ENCODE measurements at places on chromosomes 1 and 21.

- DNase-seq, result no peak
These were observed 39.9 kb downstream of the AKNAD1 start for GRCh38 chr1:108817016-108817415.

GRCh38 chr1:45322486-45323040 lies 4.1 kb upstream of the HPDL start:
- DNase-seq, result no peak

- DNase-seq, result no peak
These were observed 48.2 kb downstream of the ARHGEF10L start for GRCh38 chr1:17587693-17588047.

GRCh38 chr1:226719596-226720387 lies 19.3 kb downstream of the ITPKB start:
- DNase-seq, result no peak

DNA sequence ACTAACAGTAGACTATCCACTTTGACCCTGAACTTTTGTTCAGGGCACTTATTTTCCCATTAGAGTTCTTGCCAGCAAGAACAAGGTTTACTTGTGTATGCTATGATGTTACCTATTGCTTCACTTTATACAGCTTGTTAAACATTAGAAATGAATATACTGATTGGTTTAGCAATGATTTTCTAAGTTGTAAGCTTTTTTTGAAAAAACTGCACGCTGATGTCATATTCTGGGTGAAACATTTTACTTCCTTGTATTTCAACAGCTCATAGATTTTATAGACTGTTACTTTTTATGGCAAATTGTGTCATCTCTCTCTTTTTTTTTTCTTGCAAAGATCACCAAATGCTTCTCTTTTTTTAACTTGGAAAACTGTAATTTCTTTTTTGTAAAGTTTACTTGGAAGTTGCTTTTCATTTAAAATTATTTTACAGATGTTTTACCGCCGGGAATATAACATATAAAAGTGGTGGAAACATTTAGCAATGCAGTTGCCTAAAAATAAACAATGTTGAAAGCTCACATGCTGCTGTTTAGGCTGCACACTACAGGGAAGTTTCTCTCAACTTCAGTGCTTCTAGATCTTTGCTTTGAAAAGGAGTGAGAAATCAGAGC lies 215.3 kb upstream of the NFIA start:
- DNase-seq, result no peak

DNA sequence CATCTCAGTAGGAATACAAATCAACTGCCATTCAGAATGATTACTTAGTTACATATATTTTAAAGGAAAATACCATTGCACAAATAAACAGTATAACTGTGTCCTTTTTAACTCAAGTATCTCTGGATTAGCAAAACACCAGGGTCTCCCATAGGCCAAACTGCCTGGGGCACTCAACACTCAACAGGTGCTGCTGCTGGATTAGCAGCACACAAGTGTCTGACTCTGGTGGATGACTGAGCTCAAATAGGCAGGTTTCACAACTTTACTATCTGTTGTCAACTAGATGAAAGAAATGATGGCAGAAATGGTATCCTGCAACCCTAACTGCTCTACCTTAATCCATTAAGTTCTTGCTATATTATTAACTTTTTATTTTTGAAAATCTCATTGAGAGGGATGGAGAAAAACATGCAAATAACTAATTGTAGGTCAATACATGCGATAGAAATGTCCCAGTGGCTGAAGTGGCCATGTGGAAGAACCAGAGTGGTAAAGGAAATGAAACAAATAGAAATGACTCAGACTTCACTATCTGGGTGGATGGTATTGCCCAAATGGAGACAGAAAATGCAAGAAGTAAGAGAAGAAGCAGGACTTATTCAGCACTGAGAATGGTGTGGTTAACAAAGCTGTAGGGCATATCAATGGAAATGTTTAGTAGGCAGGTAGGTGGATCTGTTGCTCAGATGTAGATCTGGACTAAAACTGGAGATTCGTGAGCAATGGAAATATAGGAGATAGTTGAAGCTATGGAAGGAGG lies 90.8 kb upstream of the CCDC190 start:
- DNase-seq, result no peak

DNA sequence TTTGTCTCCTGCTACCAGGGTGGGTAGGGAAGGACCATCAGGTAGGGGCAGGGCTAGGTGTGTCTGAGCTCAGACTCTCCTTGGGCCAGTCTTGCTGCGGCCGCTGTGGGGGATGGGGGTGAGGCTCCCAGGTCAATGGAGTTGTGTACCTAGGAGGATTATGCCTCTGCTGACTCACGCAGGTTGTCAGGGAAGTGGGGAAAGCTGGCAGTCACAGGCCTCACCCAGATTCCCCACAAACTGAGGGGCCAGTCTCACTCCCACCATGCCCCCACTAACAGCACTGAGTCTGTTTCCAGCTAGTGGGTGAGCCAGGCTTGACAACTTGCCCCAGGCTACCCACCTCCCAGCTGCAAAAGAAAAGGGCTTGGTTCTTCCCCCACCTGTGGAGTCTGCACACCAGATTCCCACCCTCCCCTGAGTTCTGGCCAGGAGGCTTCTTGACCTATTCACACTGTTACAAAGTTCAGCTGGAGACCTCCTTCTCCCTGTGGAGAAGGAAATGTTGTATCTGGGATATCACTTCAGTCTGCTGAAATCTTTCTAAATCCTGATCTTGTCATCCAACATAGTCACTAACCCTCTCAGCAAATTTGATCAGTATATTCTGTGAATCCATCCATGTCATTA lies 69.2 kb upstream of the GJA8 start:
- no peak for DNase-seq

GRCh38 chr1:81827942-81828341 lies 27.2 kb downstream of the ADGRL2 start:
- no peak for DNase-seq

DNA sequence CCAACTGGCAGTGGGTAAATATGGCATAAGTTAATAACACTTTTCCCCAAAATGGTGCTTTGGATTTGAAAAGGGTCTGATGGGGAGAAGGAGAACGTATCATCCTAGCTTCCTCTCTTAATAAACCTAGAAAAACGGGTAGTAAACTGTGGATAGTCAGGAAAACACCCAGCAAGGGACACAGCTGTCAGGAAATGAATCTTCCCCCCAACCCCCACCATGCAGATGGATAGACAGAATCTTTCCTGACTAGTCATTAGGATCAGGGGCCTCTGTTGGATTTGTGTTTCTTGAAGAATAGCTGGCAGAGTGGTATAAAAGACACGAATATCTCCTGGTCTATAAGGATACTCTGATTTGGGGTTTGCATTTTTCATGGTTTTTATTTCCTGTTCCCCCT lies 22.5 kb upstream of the LAX1 start:
- DNase-seq, result no peak

GRCh38 chr1:1918901-1919303 lies at the start of gene TMEM52:
TMEM52 (minus strand) TSS chr1:1919279; CDS start chr1:1919265, 14 bp downstream.
- DNase-seq, result no peak

DNA sequence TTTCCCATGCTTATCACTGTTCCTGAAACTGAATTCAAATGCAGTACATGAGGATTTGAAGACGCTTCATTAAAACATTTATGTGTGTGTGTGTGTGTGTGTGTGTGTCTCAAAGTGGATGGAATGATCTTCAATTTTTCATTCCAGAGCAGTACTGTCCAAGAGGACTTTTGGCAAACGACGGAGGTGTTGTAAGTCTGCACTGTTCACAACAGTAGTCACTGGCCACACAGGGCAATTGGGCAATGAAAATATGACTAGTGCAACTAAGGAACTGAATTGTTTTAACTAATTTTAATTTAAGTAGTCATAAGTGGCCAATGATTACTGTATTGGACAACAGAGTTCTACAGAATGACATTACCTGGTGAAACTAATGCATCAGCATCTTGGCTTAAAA lies 5.0 kb downstream of the TAF5L start:
- no peak for DNase-seq

GRCh38 chr1:193558491-193559028 lies 372.1 kb upstream of the B3GALT2 start:
- DNase-seq, result peak; percentile 34

- no peak for DNase-seq
These were observed 11.0 kb downstream of the OR2M5 start for GRCh38 chr1:248155927-248156326.

- no peak for DNase-seq
These were observed 126.9 kb upstream of the C1orf174 start for GRCh38 chr1:4027008-4027407.

DNA sequence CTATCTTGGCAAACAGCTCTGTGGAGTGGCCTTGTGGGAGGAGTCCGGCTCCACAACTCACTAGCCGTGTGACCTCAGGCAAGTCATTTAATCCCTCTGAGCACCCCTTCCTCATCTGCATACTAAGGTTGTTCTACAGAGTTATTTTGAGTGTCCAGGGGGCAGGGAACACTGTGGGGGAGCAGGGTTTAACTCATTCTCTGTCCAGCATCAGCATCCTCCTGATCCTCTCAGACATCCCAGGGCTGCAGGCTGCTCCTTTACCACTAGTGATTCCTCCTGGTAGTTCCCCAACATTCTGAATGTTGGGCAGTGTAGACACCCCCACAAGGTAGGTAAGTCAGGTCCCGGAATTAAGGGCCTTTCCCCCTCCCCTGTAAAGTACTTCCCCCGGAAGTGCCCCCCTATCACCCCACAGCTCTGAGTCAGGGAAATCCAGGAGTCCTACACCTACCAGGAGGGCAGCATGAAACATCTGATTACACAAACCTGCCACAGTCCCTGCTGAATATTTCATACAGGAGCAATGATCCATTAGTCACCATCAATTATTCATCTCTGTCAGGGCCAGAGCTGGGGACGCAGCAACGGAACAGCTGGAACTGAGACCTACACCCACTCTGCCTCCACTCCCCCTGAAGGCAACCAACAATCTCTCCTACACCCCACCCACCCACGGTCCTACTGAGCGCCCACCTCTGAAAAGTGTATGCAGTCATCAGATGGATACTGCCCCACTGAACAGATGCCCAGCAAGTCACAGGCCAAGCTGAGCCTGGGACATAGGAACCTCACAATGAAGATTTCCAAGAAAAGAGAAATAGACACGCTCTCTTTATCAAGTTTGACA lies 20.5 kb downstream of the SYT2 start:
- no peak for DNase-seq

- no peak for DNase-seq
These were observed 302.2 kb upstream of the DEPDC1 start for GRCh38 chr1:68799096-68799495.

DNA sequence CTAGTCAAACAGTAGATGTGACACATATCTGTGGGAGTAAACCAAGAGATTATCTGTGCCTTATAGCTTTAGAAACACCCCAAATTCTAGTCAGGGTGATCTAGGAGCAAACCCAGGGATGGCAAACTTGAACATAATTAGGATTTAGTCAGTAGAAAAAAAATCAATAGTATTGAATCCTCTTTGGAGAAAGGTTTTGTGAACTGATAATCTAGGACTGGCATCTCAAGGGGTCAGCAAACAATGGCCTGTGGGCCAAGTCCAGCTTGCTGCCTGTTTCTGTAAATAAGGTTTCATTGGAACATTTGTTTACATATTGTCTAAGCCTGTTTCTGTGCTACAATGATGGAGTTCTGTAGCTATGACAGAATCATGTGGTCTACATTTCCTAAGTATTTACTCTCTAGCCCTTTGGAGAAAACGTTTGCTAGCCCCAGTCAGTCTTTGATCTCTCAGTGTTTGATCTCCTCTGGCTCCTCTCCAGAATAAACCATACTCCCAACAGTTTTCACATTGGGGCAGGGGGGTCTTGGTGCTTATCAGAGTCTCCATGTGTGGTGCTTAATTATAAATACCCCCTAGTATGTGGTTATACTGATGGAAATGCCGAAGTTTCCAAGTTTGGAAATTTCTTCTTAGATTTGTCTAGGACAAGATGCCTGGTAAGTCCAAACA lies 385.8 kb downstream of the NTNG1 start:
- DNase-seq, result no peak

DNA sequence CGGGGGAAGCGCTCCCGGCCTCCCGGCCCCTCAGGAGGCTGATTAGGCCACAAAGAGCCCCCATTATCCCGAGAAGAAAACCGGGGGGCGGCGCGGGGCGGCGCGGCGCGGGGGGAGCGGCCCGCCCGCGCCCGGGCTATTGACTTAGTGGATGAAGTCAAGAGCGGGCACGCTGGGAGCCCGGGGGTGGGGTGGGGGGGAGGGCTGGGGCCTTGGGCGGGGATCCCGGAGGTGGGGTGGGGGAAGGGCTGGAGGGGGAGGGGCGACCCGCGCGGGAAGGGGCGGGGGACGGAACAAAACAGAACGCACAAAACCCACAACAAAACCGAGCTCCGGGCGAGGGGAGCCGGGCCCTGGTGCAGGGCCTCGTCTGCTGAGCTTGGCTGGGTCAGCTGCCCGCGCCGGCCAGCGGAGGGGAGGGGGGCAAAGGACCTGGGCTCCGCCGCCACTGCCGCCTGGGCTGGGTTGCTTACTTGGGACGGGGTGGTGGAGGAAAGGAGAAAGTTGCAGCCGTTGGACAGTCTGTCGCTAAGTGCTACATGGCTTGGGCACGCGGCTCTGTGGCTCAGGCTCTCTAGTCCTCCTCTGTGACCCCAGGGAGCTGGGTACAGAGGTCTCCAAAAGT lies 16.3 kb downstream of the PAX7 start:
- DNase-seq, result no peak

DNA sequence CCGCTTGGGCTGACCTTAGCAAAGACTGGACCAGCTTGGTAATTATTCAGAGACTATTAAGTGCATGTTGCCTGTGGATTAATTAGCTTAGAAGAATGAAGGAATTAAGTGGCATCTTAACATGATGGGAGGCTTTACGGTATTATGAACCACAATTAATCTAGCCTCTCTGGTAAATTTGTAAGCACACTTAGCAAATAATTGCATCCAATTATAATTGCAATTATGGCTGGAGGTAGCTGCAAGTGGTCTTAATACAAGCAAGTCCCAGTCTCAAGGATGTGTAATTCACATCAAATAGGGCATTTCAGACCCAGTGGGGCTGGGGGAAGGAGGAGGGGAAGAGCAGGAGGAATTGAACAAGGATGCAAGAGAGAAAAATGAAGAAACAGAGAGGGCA lies 151.6 kb downstream of the CNIH3 start:
- DNase-seq, result no peak

DNA sequence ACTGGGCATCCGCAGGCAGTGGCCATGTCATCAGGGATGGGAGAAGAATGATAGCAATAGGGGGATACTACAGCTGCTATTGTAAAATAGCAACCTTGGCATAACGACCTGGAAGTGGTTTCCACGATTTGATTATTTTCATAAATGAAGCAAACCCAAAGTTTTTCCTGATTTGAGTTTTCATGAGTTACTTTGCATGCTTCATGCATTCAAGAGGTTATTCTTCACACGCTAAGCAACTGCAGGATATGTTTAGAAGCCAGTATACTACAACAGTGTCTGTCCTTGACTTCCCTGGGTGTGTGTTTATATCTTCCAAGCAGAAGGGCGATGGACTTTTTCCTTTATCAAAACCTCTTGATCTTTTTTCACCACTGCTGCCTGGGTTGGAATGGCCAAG lies 281.1 kb upstream of the DUSP10 start:
- DNase-seq, result no peak
